ENCODE measurements at places on chromosomes 4 and X.
A peak's percentile ranks its signal among the peaks of the same experiment; 100 is the strongest.

- DNase-seq = no peak
These were observed 59.2 kb upstream of the TMEM47 start for GRCh38 chrX:34716302-34716701.

GRCh38 chrX:45449982-45450381 lies 249.3 kb upstream of the DIPK2B start:
- no peak for DNase-seq

DNA sequence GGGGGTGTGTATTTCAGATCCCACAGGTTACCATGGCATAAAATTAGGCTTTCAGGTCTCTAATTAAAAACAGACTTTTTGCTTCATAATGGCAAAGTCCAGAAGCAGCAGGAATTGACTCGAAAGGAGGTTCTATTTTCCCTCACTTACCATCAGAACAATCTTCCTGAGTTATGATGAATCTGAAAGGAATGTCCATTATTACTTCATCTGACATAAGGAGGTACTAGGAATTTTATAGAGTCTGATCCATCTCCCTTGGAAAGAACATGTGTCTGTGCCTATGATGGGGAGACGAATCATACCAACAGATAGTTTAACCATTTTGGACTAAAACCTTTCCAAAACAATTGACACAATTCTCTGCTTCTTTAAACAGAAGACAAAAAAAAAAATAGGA lies 206.3 kb upstream of the FGF13 start:
- DNase-seq = no peak

DNA sequence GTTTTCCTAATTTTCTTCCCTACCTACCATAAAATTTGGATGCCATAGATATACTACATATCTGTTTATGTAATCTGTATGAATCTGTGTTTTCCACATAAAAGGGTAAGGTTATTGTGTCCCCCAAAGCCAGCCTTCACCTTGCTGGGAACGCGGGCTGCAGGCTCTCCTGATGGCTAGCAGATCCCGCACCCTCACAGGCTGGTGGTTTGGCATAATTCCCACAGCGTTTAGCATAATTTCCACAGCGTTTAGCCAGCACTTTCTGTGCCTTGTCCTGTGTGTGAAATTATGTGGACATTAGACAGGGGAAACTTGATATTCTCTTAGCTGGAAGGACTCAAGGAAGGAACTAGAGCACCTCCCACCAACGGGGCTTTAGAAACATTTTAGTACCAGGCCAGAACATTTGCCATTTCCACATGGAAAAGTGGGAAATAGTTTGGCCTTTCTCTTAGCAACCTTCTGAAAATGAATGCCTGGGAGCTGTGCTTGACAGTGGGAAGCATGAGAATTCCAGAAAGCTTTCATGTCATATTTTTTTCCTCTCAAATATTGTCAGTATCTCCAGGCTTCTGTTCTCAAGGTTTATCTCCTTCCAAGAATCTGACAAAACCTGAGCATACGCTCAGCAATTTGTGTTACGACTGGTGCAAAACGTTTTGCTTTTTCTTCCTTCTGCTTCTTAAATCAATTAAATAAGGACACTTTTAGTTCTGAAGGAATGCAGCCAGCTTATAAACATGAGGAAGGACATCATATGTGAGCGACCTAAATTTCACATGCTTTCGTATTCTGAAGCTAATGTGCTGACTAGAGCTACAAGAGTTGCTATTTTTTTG lies 67.9 kb downstream of the STK32B start:
- no peak for DNase-seq

- DNase-seq = no peak
These were observed 15.4 kb downstream of the ELOVL6 start for GRCh38 chr4:110183058-110183457.

DNA sequence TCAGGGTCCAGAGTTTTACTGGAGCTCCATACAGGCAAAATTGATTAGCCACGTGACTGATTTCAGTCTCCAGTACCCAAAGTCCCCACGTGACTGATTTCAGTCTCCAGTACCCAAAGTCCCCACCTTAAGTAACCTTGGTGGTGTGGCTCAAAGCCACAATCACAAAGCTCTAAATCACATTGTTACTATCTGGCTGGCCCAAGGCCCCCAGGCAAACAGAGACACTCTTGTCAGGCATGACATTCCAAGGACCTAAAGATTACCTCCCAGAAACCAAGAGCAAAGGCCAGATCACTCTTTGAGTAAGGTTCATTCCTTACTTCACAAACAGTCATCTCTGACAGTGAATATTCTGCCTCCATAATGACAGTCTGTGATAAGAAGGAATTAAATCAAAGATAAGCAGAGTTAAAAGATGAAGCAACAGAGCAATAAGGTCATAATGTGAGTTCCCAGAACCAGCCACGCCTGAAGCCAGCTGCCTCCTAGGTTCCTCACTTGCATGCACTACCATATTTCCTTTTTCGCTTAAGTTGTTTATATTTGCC lies 78.5 kb downstream of the ANXA3 start:
- DNase-seq = no peak

DNA sequence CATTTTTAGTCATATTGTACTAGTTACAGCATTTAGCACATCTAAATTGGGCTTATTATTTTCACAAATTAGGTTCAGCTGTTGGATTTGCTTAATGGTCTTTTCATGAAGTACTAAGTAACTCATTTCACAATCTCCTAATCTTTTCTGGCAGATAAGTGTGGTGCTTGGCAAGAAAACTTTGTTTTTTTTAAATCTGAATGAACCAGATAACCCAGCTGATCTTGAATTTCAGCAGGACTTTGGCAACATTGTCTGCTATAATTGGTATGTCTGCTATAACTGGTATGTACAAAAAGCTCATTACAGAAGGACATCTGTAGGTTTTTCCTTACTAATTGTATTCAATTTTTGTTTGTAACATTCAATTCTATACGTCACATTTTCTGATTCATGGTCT lies 22.7 kb downstream of the WDR19 start:
- no peak for DNase-seq

GRCh38 chr4:15890246-15890829 lies 48.2 kb downstream of the FGFBP1 start:
- no peak for DNase-seq

DNA sequence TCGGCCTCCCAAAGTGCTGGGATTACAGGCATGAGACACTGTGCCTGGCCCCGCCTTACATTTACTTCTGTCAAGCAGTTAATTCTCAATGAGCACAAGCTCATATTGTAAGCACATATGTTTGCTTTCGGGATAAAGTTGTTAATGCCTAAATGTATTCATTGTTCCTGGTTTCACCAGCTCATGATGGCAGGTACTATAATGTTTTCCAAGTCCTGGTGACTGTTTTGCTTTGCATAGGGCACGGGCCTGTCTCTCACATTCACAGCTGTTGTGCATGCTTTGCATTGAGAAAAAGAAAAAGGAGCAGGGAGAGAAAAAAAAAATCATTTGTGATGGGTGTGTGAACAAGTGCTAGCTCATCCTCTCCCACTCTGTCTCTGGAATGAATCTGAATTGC lies 661.2 kb upstream of the TENM3 start:
- DNase-seq = no peak

DNA sequence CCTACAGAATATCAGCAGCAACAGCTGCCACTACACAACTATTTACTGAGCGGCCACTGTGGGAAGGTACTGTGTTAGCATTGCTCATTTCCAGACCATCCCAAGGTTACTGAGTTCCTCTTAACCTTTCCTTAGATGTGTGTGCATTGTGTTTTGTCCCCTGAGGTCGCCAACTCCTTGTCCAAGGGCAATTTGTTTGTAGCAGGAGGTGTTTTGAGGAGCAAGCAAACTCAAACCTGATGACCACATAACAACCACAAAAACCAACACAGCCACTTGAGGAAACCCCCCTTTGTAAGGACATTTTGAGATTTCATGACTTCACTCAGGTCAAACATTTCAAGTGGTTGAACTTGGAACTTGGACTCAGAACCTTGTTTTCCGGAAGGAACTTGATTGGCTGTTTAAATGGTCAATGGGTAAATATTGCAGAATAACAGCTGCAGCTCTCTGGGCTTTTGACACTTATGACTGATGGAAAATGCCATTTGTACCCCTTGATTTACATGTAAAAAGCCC lies 122.3 kb downstream of the MID1IP1 start:
- no peak for DNase-seq

- no peak for DNase-seq
These were observed 70.0 kb downstream of the EVC2 start for GRCh38 chr4:5638316-5638715.

DNA sequence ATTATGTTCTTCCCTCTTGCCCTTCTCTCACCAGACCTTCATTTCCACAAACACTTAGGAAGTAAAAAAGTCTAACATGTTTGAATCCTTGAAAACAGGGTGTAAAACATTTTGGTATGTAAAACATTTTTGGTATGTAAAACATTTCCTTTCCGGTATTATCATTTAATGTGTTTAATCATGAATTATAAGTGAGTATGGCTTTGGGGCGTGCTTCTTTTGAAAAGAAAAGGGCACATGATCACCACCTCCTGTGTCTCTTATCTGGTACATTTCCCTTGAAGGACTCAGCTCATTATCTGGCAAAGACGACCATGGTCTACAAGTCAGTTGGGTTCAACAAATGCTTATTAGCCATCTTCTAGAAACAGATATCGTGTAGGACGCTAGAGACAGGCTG lies 283.6 kb downstream of the FRMPD4 start:
- DNase-seq = no peak

DNA sequence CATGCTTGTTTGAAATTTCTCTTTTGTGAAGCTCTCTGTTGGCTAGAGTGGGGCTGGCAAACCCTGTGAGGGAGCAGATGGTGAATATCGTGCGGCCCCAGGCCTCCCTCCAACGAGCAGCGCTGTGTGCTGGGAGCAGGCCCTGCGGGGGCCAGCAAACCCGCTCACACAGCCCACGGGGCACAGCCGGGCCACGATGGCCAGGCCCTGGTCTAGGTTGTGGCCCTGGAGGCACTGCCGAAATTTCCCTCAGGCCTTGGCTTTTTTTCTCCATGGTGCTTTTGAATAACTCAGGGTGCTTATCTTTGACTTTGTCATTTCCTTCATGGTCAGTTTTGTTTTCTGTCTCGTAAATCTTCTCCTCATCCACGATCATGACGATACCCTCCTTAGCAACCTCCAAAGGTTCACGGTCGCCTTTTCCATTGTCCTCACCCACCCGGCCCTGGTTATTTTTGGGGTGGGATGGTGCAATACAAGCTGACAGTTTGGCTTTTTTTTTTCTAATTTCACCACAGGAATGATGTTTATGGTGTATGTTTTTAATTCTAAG lies 20.7 kb downstream of the PCGF3 start:
- DNase-seq = peak; percentile 33

GRCh38 chr4:16140879-16141249 lies 57.0 kb upstream of the PROM1 start:
- no peak for DNase-seq

DNA sequence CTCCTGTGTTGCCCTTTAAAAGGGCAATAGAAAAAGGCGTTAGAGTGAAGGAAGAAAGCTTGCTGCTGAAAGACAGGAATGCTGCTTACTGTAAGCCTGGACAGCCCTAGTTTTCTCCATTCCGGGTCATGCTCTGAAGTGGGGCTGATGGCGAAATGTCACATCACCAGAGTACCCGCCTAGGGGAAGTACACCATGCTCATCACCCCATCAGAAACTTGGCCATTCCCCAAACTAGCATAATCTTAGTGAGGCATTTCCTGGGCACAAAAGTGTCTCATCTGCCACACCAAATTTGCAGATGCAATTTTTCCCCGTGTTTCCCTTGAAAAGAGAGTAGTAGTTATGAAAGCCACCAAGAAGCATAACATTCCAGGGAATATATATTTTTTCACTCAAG lies 47.8 kb upstream of the CAMK2D start:
- no peak for DNase-seq

DNA sequence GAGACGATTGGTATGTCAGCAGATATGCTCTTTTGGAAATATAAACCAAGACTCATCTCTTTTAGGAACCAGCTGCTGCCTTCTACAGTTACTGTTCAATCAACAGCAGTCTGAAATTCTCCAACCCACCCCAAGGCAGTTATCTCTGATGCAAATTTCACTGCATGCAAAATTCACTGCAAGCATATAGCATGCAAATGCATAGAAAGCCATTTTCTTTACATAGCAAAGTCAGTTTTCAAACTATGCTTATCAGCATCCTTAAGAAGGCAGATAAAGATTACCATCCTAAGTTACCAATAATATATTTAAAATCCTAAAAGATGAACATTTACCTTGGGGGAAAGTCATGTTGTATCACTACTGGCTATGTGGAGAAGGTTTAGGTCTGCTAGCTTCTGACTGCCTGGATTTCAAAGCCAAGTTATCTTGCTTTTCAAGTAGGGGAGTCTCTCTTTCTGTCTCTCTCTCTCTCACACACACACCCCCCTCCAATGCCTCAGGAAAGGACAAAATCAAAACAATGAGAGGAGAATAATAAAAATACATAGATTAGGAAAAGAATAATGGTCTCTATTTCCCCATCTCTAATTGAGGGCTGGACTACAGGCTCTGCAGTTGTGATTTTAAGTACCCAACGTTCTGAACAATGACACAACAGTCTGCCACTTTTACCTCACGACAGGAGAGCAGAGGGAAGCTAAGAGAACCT lies 1.5 kb downstream of the NMU start:
- DNase-seq = no peak

DNA sequence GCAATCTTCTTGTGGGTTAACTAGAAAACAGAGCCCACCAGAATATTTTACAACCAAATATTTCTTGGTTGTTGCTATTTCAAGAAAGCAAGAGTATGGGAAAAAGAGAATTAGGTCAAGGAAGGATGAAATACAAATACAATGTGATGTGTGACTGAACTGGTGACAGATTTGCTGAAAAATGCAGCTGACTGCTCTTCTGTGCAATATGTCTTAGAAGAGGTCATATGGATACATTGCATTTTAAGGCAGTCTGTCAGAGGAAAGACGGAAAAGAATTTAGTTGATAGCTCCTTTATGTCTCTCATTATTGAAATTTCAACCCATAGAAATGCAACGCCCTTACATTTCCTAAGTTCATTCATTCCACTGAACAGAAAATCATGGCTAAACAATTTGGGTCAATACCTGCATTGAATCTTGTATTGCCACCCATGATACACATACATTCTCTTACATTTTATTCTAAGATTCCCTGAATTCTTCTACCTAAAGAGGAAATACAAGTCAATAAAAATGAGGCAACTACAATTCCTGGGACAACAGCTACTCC lies 423.1 kb downstream of the ADAM29 start:
- no peak for DNase-seq

GRCh38 chr4:135114079-135114478 lies 912.5 kb upstream of the PABPC4L start:
- no peak for DNase-seq

- no peak for DNase-seq
These were observed 37.1 kb downstream of the SH3RF1 start for GRCh38 chr4:169233691-169234090.

All from NB4 (cell line).